ENCODE measurements at places on chromosomes 12 and 14.

- no peak for DNase-seq
These were observed 153.8 kb upstream of the LHX5 start for GRCh38 chr12:113625499-113625898.

DNA sequence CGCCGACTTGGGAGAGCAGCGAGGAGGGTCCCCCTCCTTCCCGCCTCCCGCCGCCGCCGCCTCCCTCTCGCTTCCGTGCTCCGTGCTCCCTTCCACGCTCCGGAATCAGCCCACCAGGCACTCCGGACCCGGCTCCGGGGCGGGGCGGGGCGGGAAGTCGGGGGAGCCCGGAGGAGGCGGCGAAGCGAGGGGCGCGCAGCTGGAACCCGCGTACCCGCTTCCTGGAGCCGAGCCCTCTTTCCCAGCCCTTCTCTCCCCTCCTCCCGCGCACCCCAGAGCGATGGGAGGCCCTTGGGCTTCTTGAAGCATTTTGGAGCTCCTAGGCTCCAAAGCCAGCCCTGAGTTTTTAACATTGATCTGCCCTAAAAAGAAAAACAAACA lies at the start of gene SYNDIG1L:
SYNDIG1L (minus strand) TSS at position 9 of the 381 bp plus-strand sequence. CDS start 16,466 bp downstream, outside the sequence.
- DNase-seq: no peak

DNA sequence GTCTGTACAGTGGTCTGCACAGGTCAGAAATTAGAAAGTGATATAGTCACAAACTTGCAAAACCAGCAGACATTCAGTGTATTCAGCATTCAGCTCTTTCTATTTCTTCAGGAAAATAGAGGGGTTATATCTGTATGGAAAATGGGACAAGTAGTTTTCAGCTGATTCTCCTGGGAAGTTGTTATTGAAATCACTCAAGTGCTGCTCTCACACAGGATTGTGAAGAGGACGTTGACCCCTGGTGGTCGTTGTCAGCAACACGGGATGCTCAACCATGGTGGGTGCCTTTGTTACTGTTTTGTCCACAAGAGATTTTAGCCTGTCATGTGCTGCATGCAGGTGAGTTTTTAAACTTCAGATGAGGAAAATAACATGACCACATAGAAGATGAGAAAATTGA lies 981.8 kb downstream of the TMEM121 start:
- no peak for DNase-seq

- DNase-seq: no peak
These were observed 9.3 kb downstream of the MYO1H start for GRCh38 chr12:109357032-109357431.

DNA sequence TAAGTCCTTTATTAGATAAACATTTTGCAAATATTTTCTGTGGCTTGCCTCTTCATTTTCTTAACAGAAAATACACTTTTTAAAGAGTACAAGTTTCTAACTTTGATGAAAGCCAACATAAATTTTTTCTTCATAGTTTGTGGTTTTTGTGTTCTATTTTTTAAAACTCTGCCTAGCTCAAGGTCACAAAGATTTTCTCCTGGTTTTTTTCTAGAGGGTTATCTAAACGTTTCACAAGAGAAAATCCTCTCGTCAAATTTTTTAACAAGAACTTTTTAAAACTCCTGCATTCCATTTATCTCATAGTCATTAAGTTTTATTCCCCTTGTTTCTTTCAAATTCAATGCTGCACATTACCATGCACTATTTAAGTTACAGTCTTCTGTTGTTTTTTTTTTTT lies 8.2 kb downstream of the AREL1 start:
- DNase-seq: no peak

DNA sequence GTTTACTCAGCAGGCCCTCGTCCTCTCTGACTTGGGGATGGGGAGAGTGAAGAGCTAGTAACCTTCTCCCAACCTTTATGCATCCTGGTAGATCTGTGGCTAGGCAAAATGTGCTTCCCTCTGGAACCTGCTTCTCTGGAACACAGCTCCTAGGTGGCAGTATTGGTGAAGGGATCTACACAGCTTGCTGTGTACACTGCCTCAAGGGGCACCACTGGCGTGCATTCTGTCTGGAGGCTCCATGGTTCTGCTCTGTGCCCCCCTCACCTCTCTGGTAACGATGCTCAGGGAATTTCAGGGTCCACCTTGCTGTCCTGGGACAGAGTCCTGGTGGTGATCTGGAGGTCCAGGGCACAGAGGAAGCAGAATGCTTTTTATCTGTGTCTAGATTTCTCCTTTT lies 43.5 kb upstream of the KCNA5 start:
- DNase-seq: no peak

GRCh38 chr14:24270537-24271133 lies 762 bp downstream of the RABGGTA start:
- DNase-seq: no peak

- no peak for DNase-seq
These were observed 26.9 kb downstream of the SAMD4A start for GRCh38 chr14:54593860-54594259.

GRCh38 chr12:6083601-6084000 lies 40.9 kb downstream of the VWF start:
- no peak for DNase-seq

- no peak for DNase-seq
These were observed 47.8 kb downstream of the ACSS3 start for GRCh38 chr12:81125691-81126090.

DNA sequence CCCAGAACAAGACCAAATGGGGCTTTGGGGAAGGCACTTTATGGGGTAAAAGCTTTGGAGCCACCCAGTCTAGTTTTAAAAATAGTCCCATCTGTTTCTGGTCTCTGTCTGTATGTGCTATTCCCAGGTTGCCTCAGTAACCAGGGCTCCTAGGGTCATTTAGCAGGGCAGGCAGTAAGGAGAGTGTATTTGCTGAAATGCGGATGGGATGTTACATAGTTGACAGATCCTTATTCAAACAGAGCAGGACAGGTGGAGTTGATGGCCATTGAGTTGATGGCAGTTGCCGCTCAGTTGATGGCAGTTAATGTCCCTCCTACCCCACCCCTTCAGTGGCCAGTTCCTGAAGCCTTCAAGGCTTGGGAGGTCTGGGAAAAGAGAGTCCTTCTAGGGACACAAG lies 4.6 kb downstream of the ZC3H10 start:
- DNase-seq: no peak

Measured in activated CD4-positive, alpha-beta T cell treated with anti-CD3 and anti-CD28 coated beads, Interleukin-2, amount 50 U/mL, for 48 hours (primary cell).